ENCODE measurements at places on chromosomes 5 and 9.

GRCh38 chr9:69371001-69371400 is 46.0 kb downstream of the ENTREP1 start:
- DNase-seq: no peak

GRCh38 chr9:21591221-21592062 is 109.3 kb upstream of the IFNE start:
- DNase-seq: peak; percentile 55

DNA sequence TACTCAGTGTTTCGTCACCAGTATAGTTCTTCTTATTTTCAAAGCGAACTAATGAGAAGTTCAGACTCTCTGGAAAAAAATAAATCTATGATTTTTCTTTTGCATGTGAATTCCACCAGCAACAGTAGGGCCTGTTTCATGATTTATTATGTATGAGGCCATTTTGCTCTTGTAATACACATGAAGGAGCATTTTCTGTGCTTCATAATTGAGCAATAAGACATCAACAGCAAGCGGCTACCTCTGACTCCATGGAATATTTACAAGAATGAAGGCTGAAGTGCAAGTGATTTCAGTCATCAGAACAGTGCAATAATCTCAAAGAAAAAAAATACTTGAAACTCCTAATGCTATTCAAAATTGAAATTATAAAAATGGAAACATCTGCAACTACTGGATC is 282.9 kb upstream of the EDIL3 start:
- no peak for DNase-seq

DNA sequence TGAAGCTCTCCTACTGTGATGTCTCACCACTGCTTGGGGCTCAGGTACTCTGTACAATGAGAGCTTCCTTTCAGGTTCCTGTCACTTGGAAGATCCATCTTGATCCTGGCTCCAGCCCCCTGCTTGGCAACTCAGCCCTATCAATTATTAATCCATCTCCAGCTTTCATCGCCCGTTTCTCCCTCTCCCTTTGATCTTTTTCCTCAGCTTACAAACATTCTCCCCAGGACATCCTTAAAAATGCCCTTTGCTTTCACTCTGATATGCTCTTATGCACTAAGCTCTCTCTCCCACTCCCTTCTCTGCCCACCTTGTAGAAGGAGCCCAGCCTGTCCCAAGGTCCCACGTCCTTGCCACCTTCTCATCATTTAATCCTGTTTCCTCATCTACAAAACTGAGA is 109.0 kb downstream of the FRMD3 start:
- no peak for DNase-seq

GRCh38 chr5:53431665-53432064 is 48.8 kb upstream of the FST start:
- no peak for DNase-seq

- no peak for DNase-seq
Observed at GRCh38 chr5:147375151-147375550, 134.7 kb downstream of the DPYSL3 start.

DNA sequence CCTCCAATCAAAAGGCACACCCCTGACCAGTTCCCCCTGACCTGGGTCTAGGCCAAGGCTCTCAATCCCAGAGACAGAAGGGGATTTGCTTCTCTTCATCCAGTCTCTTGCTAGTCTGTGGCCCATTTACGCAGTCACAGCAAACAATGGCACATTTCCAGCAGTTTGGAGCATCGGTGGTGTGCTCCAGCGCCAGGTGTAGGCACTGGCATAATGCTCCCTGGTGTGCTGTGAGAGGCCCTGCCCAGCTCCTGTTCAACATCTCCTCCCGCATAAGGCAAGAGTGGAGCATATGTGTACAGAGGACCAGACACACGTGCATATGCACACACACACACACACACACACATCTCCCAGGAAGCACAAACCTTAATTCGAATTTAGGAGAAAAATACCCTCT is 79.5 kb upstream of the ERCC6L2 start:
- DNase-seq: no peak

- DNase-seq: no peak
Observed at GRCh38 chr5:34499001-34499734, 157.0 kb upstream of the RAI14 start.
